ENCODE measurements at places on chromosomes 1 and 21. TPM values are rescaled to one million over a fixed set of nuclear protein-coding genes. Genes with fewer than 3 reads are reported as not detected.

- DNase-seq: peak; percentile 31
These were observed 707.2 kb upstream of the ADAMTS5 start for GRCh38 chr21:27674041-27674615.

DNA sequence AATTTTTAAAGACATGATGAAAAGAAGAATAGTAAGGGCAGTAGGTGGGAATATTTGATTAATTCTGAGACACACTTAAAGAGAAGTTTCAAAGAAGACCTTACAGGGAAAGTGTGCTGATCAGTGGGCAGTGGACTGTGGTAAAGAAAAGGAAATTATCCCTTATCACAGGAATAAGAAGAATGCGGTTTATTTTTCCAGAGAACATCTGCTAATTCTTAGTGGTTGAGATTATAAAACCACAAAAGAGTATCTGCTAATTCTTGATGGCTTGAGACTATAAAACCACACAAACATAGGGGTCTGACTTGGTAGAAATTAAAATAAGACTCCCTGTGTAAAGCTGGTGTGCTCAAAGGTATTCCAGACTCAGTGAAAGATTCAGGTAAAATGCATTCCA, 60.0 kb upstream of the KCTD3 start:
- DNase-seq: no peak

GRCh38 chr1:32496127-32496526, 31.3 kb downstream of the ZBTB8B start:
- no peak for DNase-seq

DNA sequence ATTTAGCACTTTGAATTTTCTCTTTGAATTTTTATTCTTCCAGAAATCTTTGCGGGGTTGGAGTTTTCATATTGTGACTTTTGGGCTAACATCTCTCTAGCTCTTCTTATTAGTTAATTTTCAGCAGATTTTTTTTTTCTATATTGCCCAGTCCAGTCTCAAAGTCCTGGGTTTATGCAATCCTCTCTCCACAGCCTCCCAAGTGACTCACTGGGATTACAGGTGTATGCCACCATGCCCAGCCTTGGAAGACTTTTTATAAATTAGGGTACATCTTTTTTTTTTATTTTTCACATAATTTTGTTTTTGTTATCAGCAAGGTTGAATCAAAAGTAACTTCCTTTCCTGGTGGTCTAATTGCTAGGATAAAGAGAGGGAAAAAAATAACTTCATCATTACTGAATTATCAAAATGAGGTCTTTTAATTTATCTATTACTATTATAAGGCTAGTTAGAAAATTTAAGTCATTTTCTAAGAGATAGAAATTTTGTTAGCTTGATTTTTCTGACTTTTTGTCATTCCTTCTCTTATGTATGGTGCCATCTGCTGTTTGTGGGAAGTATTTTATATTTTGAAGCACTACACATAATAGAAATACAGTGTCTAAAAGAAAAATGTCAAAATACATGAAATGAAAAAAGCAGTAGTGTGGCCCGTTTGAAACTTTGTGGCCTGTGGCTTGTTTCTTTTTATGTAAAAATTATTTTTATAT, 273.4 kb upstream of the CACYBP start:
- peak; percentile 18 for DNase-seq

RGS4 gene
- total RNA-seq: 0.25 TPM
